ENCODE measurements at places on chromosomes 11 and 22.

- no peak for DNase-seq
Observed at GRCh38 chr11:47932544-47932943, 47.8 kb upstream of the PTPRJ start.

DNA sequence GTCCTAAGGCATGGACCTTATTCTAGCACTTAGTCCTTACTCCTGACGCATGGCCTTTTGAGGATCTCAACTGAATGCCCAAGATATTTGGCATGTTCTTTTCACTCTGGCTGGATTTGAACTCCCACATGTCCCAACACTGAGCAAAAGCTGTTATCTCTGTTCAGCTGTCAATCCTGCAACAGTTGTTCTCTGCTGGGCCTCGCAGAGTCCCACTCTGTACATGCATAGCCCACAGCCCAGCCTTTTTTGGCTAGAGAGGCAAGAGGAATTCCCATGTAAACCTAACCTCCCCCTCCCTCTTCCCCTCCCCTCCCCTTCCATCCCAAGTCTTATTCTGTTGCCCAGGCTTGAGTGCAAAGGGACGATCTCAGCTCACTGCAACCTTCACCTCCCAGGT is 21.8 kb upstream of the DRG1 start:
- DNase-seq = no peak

DNA sequence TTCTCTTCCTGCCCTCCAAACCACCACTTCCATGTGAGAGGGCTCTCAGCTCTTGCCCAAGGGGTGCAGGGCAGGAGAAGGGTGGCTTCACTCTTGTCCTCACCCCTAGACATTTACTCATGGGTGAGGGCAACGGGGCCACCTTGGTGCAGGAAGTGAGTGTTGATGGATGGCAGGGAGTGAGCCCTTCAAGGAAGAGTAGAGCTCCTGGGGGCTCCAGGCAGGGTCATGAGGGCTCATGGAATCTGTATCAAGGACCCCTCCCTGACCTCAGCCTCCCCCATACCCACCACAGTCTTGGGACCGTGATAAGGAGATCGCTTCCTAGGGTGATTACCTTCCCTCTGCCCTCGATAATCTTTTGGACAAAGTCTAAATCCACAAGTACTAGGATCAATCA is 37.8 kb downstream of the TSPAN18 start:
- DNase-seq = no peak

- DNase-seq = no peak
Observed at GRCh38 chr22:25365491-25366261, 146.2 kb downstream of the CRYBB2 start.

GRCh38 chr22:38304526-38304925 is 12.7 kb downstream of the CSNK1E start:
- no peak for DNase-seq

DNA sequence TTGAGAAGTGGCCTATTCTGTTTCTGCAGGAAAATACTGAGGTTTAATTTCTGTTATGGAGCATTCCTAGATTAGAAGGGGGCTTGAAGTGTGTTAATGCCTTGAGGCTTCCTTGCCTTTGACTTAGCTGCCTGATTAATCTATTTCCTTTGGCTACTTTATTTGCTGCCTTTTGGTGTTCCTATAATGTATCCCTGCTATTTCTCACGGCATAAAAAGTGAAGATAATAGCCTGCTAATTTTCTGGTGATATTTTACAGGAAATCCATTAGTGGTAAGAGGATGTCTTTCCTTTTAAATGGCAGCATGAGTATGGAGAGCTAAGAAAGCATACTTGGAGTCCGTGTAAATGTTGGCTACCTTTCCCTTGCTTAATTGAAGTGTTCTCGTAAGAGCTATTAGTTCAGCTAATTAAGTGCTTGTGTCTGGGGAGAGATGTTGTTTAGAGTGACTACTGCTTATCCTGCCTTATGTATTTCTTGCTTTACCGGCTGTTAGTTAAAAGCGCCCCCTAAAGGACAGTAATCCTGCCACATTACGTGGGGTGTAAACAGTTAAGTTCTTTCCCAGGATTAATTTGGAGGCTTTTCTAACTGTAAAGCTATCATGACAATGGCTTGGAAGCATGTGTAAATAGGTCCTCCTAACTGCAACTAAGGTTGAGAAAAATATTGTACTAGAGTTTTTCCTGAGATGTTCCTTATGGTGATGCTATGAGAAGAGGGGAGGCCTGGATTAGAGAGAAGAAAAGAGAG is 45.6 kb downstream of the ZNF280B start:
- no peak for DNase-seq

- no peak for DNase-seq
Observed at GRCh38 chr11:75797792-75798191, 17.2 kb upstream of the UVRAG start.

- no peak for DNase-seq
Observed at GRCh38 chr11:123264431-123264780, 69.4 kb upstream of the CLMP start.

DNA sequence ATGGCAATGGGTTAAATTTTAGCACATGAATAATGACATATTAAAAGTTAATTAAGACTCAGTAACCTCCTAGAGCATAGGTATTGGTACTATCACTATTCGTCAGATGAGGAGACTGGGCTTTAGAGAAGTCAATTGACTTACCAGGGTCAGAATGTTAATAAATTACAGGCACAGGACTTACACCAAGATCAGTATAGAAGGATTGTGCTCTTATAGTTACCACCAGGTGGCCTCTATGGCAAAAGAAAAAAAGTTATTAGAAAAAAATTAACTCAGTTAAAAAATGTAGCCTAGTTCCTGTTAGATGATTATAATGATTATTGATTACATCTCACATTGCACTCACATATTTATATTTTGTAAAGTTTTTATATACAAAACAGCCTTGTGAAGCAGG is 1163.7 kb downstream of the FAM181B start:
- DNase-seq = no peak

- no peak for DNase-seq
Observed at GRCh38 chr22:20111689-20112622, 3.9 kb upstream of the RANBP1 start.

GRCh38 chr11:35742707-35743454 is 80.3 kb downstream of the TRIM44 start:
- no peak for DNase-seq

- DNase-seq = no peak
Observed at GRCh38 chr11:8354622-8355415, 91.1 kb upstream of the LMO1 start.

DNA sequence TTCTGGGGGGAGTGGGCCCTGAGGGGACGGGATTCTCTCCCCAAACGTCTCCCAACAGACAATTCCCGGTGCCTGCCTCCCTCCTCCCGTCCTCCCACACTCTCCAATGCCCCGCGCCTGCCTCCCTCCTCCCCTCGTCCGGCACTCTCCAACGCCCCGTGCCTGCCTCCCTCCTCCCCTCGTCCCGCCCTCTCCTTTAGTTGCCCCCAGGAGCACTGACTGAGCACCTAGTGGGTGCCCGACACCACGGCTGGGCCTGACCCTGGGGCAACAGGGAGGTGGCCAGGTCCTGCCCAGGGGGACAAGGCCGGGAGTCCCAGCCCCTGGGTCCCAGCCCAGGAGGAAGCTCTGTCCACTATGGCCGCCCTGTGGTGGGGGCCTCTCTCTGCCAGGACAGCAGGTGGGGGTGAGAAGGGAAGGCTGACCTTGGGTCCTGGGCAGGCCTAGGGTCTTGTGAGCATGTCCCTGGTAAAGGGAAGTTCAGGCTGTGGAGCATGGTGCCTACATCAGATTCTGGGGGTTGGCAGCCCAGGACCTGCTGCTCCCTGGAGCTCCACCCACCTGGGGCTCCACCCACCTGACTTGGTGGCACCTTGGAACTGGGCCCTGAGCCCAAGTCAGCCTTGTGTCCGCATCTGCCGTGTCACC is 942.3 kb downstream of the BRD1 start:
- DNase-seq = no peak

DNA sequence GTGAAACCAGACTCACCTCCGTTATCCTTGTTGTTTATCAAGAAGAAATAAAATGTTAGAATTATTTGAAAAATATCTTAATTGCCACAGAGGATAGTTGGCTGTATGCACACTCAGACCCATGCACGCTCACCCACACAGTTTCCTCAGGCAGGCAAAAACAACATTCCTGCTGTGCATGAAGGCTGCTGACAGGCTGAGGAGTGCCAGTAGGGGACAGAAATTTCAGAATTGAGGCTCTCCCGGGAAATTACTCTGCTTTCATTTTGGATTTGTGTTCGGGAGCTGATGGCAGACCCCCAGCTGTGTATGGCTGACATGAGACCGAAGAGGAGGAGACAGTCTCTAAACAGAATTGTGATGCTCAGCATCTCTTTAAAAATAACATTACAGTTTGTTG is 87.5 kb downstream of the AMOTL1 start:
- DNase-seq = no peak

- DNase-seq = no peak
Observed at GRCh38 chr22:17264321-17265052, 45.3 kb upstream of the ADA2 start.

DNA sequence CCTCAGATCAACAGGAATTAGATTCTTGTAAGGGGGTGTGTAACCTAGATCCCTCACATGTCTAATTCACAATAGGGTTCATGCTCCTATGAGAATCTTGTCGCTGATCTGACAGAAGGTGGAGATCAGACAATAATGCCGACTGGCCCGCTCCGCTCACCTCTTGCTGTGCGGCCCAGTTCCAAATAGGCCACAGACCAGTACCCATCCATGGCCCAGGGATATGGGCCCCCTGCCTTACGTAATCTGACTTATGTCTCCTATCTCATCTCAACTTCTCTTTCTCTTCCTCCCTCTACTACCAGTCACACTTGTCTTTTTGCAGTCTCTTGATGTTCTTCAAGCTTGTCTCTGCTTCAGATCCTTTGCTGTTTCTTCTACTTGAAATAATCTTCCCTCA is 70.0 kb downstream of the CWF19L2 start:
- DNase-seq = no peak

DNA sequence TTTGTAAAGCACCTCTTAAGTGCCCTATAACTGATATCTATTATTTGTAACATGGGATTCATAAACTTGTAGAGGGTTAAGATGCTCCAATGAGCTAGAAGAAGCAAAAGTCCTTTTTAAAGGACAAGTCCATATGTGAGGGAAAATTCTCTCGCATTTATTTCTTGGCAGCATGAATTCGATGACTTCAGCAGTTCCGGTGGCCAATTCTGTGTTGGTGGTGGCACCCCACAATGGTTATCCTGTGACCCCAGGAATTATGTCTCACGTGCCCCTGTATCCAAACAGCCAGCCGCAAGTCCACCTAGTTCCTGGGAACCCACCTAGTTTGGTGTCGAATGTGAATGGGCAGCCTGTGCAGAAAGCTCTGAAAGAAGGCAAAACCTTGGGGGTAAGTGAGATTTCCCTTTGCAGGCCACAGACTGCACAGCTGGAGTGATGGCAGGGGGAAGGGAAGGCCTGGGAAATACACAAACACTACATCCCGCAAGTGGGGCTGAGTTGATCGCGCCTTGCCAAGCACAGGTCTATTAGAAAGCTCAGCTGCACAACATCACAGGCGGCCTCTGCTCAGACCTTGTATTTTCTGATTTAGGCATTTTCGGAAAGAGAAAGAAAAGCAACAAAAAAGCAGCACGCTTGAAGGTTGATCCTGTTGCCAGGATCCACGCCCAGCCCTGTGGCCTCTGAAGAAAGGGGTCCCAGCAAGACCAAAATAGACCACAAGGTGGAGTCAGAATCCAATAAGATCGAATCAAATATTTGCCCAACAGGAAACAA is 1.5 kb downstream of the MS4A8 start:
- no peak for DNase-seq

DNA sequence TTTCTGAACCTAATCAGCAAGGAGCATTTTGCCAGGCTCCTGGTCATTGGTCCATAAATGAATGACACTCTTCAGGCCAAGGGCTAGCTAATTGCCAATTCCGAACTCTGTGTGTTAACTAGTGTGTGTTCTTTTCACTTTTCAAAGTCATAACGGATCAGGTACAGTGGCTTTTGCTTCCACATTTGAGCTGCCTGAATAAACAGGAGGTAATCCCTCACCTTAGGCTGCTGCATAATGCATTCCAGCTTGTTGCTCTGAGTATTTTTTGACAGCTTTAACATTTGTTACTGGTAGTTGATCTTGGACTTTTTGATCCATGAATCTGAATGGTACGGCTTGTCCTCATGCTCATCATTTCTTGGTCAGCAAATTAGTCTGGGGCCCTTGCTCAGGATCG is 485.1 kb downstream of the CNTN5 start:
- DNase-seq = no peak

GRCh38 chr11:35029979-35030682 is 108.8 kb upstream of the CD44 start:
- no peak for DNase-seq

DNA sequence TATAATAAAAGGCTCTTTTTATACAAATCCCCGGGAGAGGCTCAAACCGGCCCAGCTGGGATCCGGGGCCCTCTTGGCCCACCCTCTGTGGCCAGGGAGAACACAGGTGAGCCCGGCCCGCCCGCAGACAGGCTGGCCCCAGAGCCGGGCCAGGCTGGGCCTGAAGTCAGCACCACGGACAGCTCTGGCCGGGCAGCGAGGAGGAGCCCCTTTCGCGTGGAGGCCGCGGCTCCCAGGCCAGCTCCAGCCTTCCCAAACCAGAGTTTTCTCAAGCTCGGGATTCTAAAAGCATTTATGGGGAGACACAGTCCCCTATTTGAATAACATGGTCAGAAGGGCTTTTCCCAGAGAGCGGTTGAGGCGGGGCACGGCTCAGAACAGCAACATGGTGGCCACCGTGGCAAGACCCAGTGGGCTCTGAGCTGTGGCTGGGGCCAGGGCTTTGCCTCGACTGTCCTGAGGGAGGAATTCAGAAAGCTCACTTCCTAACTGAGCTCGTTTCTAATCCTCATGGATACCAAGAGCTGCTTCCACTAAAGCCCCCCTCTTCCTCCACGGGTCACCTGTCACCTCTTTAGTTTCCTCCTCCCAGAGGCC is 115.4 kb downstream of the BRD1 start:
- DNase-seq = no peak

- no peak for DNase-seq
Observed at GRCh38 chr11:27277843-27278242, 85.2 kb downstream of the CCDC34 start.

- DNase-seq = no peak
Observed at GRCh38 chr11:130227373-130227772, 67.8 kb downstream of the ST14 start.

DNA sequence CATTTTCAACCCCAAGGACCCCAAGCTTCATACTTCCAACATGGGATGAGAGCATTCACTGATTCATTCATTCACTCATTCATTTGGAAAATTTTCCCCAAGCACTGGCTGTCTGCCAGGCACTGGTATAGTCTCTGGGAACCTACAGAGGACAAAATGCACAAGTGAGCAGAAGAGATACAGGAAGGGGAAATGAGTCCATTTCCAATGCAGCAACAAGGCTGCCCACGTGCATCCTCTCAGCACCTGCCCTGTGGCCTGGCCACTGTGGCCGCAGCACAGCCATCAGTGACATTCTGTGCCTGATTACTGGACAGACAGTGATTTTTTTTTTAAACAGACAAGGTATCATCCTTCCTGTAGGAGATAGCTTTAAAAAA is 96.0 kb upstream of the PITPNB start:
- DNase-seq = no peak

Data from stimulated activated CD8-positive, alpha-beta memory T cell treated with anti-CD3 and anti-CD28 coated beads, Interleukin-4, amount 100 ng/mL, for 1 hour (primary cell).